Thoracic aorta (tissue), 2 donors: ENCODE measurements at places on chromosomes 3 and 15.

- no peak for DNase-seq
These were observed 1.6 kb downstream of the NR2F2 start for GRCh38 chr15:96331945-96332636.

- DNase-seq: no peak
These were observed 216.5 kb upstream of the SEMA6D start for GRCh38 chr15:47500842-47501241.

- no peak for DNase-seq
These were observed 21.6 kb downstream of the SEC61A1 start for GRCh38 chr3:128073807-128074206.

GRCh38 chr3:114078126-114078525, 21.6 kb downstream of the QTRT2 start:
- no peak for DNase-seq

- DNase-seq: no peak
These were observed 75.0 kb downstream of the PPCDC start for GRCh38 chr15:75098404-75098803.

- DNase-seq: no peak
These were observed 52.1 kb downstream of the VGLL4 start for GRCh38 chr3:11591391-11592282.

GRCh38 chr15:31034152-31034551, 42.7 kb upstream of the MTMR10 start:
- DNase-seq: no peak

GRCh38 chr3:14345496-14346150, 56.8 kb upstream of the SLC6A6 start:
- no peak for DNase-seq
